ENCODE measurements at places on chromosomes 4 and X. TPM values are rescaled to one million over a fixed set of nuclear protein-coding genes. Genes with fewer than 3 reads are reported as not detected.
A peak's percentile ranks its signal among the peaks of the same experiment; 100 is the strongest.

Gene RAP1GDS1
- 40.3 TPM for total RNA-seq

DNA sequence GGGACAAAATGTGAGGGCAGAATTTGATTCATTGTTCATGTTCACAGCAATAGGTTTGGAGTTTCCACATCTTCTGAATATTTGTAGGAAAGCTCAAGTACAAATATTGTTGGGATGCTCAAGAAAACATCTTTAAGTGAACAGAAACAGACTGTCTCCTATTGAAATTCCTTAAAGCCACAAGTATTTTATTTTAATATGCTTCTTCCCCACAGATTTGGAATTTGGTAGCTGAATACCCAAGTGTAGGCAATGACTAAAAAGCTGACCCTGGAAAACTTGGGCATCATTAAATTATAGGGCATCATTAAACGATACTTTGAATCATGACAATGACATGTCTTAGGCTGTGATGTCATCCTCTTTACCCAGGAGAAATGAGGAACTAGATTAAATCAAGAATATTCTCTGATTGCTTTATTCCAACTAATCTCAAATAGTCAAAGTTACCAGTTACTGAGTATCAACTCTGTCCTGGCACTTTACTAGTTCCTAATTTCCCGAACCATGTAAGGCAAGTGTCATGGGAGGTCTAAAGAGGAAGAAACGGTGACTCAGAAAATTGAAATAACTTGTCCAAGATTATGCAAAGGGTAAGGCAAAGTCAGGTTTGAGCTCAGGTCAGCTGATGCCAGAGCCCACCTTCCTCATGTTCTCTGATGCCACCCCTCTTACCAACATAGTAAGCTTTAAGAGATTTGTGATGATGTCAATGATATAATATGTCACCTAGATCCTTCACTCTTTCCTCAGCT is 223.1 kb upstream of the LEF1 start:
- no peak for DNase-seq

Gene CASP6
- total RNA-seq = 11.6 TPM

DNA sequence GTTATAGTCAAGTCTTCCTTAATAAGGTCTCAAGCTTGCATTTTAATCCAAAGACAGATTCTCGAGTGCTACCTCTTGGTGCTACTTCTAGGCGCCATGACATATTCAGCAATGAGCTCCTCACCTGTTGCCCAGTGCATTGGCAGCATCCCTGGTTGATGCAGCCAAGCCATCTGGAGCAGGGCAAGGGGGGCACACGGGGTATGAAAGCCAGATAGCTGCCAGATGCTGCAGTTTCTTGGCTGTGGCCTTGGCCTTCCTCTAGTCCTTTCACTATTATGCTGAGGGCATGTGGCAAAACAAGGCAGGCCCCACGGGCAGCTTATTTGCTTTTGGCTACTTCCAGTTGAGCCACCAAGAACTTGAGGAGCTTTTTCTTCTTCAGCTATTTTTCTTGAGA is 168.6 kb upstream of the PGRMC2 start:
- DNase-seq = no peak

DNA sequence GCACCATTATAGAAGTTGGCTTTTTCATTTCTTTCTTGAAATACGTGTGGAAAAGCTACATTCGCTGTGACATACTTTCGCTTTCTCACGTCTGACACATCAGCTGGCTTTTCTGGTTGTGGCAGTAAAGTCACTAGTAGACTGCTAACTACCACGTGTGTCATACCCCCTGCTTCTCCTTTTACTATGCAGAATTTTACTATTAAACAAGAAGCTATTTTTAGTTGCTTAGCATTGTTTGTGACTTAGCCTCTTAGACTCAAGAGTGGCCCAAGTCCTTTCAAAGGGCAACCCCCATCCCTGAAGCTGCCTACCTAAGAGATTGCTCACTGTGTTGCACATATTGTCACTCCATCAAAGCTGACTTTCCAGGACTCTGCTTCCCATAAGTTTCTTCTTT is 2.1 kb upstream of the IL2 start:
- DNase-seq = no peak

GRCh38 chr4:15847746-15848145 is 69.6 kb downstream of the CD38 start:
- DNase-seq = no peak

DNA sequence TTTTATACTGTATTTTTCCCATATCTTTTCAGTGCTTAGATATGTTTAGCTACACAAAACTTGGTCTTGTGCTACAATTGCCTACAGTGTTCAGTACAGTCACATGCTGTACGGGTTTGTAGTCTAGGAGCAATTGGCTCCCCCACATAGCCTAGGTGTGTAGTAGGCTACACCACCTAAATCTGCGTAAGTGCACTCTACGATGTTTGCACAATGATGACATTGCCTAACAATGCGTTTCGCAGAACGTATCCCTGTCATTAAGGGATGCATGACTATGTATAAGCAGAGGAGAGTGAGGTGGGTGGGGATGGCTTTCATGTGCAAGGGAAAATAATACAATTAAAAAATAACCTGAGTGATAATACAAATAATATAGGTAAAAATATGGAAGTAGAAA is 131.4 kb downstream of the GBA3 start:
- no peak for DNase-seq

GRCh38 chrX:69107747-69108401 is 57.4 kb downstream of the PJA1 start:
- no peak for DNase-seq

GRCh38 chrX:2584251-2585157 is 83.7 kb upstream of the DHRSX start:
- DNase-seq = no peak

GRCh38 chr4:53234669-53235068 is 131.2 kb downstream of the SCFD2 start:
- DNase-seq = no peak

Gene IL13RA1
- total RNA-seq = 54.1 TPM

- DNase-seq = no peak
These were observed 263.8 kb downstream of the ARHGAP24 start for GRCh38 chr4:85738721-85739120.

Gene XAGE1A
- total RNA-seq = not detected

GRCh38 chr4:175705407-175705806 is 106.7 kb downstream of the GPM6A start:
- DNase-seq = peak; percentile 81

Data from posterior vena cava (tissue), 2 donors.